ENCODE measurements at places on chromosomes 4 and X.

- DNase-seq = no peak
Measured at GRCh38 chr4:176451443-176451842, 131.7 kb downstream of the SPCS3 start.

- DNase-seq = no peak
Measured at GRCh38 chrX:12804655-12805054, 13.4 kb downstream of the PRPS2 start.

GRCh38 chrX:130075777-130076176, 34.5 kb downstream of the ELF4 start:
- DNase-seq = no peak

DNA sequence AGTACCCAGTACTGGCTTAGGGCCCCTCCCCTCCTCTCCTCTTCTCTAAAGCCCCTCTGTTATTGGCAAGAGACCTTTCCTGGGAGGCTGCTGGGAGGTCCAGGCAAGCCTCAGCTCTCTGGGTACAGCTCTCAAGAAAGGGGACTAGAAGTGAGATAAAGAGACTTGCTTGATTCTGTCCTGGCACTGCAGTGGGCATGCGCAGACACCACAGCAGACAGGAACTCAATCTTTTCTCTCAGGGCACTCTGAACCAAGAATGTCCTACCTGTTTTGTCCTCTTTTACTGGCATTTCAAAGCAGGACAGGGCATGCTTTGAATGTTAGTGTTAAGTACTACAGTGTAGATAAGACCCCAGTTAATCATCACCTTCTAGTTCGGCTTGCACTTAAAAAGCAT, 74.9 kb downstream of the NYX start:
- no peak for DNase-seq

GRCh38 chr4:142331646-142332045, 514.5 kb downstream of the INPP4B start:
- DNase-seq = no peak

DNA sequence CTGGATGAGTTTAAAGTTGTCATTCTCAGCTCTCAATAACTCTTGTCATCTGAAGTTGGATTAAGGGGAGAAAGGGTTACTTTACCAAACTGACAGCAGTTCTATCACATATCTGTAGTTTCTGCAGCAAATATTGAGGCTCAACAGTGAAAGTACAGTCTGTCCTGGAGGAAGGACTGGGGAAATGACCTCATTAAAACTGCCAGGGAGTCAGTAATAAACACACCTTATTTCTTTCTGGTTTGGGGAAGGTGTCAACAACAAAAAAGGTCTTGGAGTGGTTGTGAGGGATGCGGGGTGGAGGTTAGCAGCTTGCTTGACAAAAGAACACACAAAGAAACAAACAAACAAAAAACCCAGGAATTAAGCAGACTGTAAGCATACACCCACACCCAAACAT, 1418.0 kb downstream of the STIM2 start:
- no peak for DNase-seq
